Activated T-cell treated with anti-CD3 and anti-CD28 coated beads, Interleukin-2, amount 50 U/mL, for 72 hours (primary cell): ENCODE measurements at places on chromosomes 7 and 10. TPM values are rescaled to one million over a fixed set of nuclear protein-coding genes. Genes with fewer than 3 reads are reported as not detected.

- no peak overlapping the region for H3K4me3 ChIP-seq
- DNase-seq: no peak
- H3K27me3 ChIP-seq: peaks cover 6% of the 10 kb centered on the region
- H3K36me3 ChIP-seq: no peaks in the 10 kb centered on the region
- no peak overlapping the region for H3K27ac ChIP-seq
These were observed 3.4 kb downstream of the LIPM start for GRCh38 chr10:88805924-88806323.

DNA sequence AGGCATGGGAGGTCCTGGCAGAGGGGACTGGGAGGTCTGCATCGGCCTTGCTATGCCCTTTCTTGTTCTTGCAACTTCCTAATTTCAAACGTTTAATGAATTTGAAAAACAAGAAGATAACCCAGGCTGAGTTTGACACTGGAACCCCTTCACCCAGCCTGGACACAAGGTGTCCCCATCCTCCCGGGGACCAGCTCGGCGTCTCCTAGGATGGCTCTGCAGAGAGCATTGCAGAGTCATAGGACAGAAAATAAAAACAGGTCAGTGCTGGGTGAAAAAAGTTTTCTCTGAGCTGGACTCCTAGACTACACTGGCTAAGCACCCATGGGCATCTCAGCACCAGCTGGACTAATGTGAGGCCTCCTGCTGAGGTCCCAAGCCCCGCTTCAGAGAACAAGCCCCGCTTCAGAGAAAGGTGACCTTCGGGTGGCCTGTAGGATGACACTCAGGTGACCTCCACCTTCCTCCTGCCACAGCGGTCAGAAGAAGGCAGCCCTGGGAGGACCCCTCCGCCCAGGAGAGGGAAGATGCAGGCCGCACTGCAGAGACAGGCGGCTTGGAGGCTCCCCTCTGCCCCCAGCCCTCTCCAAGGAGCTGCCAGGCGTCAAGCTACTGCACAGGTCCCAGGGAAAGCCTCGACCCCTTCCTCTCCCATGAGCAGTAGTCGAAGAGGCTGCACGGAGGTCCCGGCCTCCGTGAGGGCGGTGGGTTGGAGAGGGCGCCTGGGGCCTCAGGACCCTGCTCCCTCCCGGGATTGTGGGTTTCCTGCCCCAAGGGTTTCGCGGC, 9.3 kb upstream of the UNCX start:
- H3K27me3 ChIP-seq: peaks cover 82% of the 10 kb centered on the region
- peaks cover 7% of the 10 kb centered on the region for H3K4me1 ChIP-seq
- no peak for DNase-seq
- no peak overlapping the region for H3K4me3 ChIP-seq
- H3K36me3 ChIP-seq: no peaks in the 10 kb centered on the region
- H3K27ac ChIP-seq: no peak overlapping the region

DNA sequence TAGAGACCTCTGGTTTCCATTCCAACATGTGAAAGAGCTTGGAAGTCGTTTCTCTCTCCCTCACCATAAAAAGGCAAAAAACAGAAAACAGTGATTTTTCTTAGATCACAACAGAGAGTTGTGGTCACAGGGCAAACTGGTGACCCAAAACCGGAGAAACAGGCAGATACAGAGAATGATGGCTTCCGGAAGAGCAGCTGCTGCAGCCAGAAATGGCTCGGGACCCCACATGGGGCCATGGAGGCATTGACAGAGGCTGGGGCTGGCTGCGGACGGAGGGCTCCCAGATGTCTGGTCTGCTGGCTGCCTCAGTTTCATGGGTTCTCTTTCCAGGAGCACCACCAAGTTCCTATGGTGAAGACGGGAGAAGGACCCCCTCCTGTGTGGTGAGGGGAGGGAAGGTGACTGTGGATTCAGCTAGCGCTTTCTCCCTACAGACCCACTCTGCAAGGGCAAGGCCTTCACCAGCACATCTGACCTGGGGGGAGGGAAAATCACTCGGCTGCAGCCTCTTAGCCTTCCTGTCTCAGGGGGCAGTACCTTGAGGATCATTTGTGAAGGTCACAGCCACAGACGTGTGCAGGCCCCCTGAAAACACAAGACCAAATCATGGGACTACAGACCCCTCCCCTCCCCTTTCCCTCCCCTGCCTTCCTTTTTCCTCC, 81.4 kb downstream of the WDR37 start:
- no peak overlapping the region for H3K4me3 ChIP-seq
- no peak overlapping the region for H3K27ac ChIP-seq
- H3K36me3 ChIP-seq: peaks cover 8% of the 10 kb centered on the region
- peaks cover 11% of the 10 kb centered on the region for H3K27me3 ChIP-seq
- no peak for DNase-seq

- H3K4me3 ChIP-seq: peak overlapping the region; percentile 99
- H3K27me3 ChIP-seq: no peaks in the 10 kb centered on the region
- peaks cover 51% of the 10 kb centered on the region for H3K4me1 ChIP-seq
These were observed 746 bp downstream of the ARL5B start for GRCh38 chr10:18659819-18660535.

The MRPS24 gene
- total RNA-seq: 82.7 TPM

The ITIH2 gene
- not detected for total RNA-seq

DNA sequence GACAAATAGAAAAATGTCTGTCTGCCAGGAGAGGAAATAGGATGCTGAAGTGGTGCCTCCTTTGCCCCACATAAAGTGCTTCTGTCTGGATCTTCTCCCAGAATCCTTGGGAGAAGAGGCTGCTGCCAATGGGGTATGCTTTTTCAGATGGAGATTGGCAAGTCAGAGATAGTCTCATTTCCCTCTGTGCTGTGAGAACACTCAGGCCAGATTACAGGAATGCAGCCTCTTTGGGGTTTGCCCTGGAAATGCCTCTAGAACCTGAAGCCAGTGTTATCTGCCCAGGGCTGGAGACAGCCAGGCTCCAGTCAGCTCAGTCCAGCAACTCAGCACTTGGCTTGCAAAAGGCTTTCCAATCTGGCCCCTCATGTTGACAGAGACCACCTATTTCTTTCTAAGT, 119.1 kb upstream of the PHYHIPL start:
- DNase-seq: no peak
- no peak overlapping the region for H3K27ac ChIP-seq
- no peaks in the 10 kb centered on the region for H3K27me3 ChIP-seq
- peaks cover 4% of the 10 kb centered on the region for H3K36me3 ChIP-seq
- no peak overlapping the region for H3K4me3 ChIP-seq

DNA sequence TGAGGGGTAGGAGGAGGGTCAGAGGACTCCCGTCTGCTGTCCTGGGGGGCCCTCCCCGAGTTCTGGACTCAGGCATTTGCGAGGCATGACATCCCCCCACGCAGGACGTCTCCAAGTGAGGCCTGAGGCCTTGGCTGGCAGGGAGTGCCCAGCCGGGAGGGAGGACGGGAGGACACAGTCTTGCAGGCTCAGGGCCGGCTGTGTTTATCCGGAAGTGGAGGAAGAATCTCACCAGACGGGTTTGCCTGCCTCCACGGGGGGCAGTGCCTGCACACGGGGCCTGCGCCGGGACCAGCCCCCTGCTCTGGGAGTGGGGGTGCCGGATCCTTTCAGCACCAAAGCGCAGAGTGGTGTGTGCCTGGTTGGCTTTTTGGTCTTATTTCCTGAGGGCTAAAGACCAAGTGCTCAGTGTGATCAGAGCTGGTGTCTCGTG, 10.9 kb downstream of the PWWP2B start:
- H3K4me3 ChIP-seq: peak overlapping the region; percentile 36
- H3K27me3 ChIP-seq: no peaks in the 10 kb centered on the region
- DNase-seq: no peak
- H3K27ac ChIP-seq: no peak overlapping the region

The LDB3 gene
- total RNA-seq: 0.14 TPM
